Stimulated activated CD8-positive, alpha-beta memory T cell treated with anti-CD3 and anti-CD28 coated beads, Interleukin-7, amount 100 ng/mL, for 24 hours (primary cell): ENCODE measurements at places on chromosomes 4 and X.

DNA sequence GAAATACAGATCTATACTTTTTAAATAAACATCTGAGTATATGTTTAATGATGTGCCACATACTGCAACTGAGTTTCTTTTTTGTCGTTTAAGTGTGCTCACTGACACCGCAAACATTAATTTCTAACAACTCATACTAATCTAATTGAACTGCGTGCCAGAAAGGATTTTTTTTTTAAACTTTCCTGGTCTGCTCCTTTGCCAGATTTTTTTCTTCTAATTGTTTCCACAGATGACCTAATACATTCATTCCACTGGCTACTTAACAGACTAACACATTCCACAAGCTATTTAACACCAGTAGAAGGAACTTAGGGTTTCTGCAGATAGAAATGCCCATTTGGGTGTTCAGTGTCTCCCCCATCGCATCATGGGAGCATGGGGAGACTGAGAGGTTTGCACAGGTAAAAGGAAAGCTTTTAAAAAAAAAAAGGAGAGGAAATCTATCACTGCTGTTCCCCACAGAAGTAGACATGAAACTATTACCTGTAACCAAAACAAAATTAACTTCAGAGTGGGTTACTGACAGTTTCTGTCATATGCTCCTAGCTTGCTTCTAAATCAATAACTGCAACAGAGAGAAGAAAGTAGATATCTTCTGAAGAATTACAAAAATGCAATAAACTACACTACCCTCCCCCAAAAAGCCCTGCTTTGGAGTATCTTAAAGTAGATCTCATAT, 31.6 kb downstream of the SH3KBP1 start:
- DNase-seq: no peak

DNA sequence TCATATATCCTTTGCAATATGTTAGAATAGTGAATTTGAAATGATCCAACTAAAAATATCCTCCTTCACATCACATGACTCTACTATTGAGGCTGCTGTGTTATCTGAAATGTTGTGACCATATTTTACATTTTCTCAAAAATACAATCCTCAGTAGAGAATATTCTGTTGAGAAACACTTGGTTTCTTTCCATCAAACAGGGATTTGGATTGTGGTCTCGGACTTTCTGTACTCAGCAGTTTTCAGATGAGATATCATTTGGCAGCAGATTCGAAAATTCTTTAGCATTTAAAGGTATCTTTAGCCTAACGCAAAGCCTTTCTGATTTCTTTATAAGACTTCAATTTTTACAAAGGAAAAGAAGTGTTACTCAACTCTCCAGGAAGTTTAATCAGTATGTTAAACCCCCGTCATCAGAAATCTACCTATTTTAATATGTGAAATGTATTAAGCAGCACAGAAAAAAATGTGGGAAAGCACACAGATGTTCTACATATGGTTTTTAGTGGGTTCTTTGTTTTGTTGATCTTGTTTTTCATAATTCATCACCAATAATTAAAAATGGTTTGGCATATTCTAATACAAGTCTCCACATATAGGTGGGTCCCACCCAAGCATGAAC, 55.4 kb upstream of the ANXA3 start:
- DNase-seq: no peak

- no peak for DNase-seq
Observed at GRCh38 chr4:5444918-5445517, 263.3 kb downstream of the EVC2 start.

DNA sequence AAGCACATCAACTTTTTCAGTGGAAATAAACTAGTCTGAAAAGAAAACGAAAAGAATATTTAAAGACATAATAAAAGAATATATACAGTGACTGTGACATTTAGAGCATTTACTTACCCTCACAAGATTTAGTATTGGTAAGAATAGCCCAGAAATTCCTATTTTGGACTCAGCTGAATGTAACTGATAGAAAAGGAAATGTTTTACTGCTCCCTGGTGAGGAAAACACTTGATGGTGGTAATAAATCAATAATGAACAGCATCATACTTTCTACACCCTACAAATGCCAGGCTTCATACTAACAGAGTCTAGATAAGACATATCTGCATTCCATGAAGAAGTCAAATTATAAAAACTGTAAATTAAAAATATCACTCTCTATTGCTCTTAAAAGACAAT, 753.5 kb upstream of the PCDH10 start:
- no peak for DNase-seq

DNA sequence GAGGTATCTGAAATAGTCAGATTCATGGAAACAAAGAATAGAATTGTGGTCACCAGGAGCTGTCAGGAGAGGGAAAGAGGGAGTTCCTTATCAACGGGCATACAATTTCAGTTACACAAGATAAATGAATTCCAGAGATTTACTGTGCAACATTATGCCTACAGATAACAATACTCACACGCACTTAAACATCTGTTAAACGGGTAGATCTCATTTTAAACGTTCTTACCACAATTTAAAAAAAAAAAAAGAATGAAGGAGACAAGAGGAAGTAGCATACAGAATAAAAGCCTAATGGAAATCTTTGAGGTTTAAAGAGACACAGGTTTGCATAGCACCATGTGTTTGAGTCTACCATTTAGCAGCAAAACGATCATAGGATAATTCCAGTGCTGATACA, 298.0 kb downstream of the DKK2 start:
- DNase-seq: no peak

DNA sequence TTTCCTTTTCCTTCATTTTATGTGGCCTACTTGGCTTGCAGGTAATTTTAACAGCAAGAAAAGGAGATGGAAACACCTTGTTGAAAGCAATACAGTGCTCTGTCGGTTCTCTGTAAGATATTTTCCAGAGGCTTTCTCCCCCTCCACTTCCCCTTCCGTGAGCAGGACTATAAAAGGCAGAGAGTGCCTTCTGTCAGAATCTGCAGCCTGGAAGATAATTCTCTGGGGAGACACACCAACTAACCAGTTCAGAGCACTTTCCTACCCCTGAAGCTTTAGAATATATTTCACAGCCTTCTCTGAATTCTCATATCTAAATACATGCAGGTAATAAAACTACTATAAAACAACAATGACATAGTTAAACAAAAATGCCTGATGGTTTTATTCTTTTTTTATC, 141.1 kb downstream of the IDS start:
- DNase-seq: no peak

- DNase-seq: no peak
Observed at GRCh38 chr4:152607178-152607577, 71.3 kb upstream of the FBXW7 start.

DNA sequence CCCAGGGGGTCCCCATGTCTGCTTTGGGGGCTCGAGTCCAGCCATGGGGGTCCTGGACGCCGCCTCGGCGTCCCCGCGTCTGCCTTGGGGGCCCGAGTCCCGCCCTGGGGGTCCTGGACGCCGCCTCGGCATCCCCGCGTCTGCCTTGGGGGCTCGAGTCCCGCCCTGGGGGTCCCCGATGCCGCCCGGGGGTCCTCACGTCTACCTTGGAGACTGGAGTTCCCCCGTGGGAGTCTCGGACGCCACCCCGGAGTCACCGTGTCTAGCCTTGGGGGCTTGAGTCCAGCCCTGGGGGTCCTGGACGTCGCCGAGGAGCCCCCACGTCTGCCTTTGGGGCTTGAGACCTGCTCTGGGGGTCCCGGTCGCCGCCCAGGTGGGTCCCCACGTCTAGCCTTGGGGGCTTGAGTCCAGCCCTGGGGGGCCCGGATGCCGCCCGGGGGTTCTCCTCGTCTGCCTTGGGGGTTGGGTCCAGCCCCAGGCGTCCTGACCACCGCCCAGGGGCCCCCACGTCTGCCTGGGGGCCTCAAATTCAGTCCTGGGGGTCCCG, 1.1 kb upstream of the GTPBP6 start:
- no peak for DNase-seq

DNA sequence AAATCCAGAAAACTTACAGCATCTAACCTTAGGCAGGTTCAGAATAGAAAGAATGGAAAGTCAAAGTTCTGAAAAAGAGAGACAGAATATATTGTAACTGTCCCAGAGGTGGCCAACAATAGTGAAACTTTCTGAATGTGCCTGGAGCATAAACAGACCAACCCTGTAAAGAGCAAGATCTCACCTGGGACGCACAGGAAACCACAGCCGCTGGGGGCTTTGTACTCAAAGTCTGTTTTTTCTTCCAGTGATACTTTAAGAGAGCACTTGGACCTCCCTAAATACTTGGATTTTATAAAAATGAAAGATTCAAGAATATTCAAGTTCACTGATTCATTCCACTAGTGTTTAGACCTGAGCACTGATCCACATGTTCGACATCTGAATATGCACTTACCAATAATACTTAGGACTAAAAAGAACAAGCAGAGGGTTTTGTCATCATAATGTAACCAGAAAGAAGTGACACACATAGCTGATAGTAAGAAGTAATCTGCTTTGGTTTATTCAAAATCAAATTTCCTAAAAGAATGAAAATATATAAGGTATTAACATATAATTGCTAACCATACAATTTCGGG, 35.3 kb downstream of the ARAP2 start:
- DNase-seq: no peak

- DNase-seq: no peak
Observed at GRCh38 chr4:88674565-88674964, 23.1 kb downstream of the NAP1L5 start.

DNA sequence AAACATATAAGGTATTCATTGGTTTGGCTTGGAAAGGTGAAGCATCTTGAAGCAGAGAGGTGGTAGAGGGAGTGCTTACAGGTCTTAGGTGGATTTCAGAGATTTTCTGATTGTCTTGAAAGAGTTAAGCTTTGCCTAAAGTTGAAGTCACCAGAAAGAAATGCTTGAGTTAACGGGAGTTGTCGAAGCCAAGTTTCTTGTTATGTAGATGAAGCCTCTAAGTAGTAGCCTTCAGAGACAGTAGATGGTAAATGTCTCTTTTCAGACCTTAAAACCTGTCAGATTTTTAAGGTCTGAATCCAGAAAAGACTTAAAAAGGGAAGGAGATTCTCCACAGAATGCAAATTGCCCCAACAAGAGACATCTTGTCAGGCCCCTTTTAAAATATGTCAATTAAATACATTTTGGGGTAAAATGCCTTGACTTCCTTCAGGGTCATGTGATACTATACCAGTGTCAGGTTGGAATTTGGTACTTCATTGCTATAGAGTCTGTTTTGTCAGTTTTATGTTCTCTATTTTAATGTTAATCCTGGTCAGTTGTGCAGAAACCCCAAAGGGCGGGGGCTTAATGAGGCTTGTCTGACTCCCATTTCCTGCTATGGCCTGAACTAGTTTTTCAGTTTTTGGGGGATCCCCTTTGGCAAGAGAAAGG, 81.0 kb downstream of the PCDH18 start:
- DNase-seq: no peak

DNA sequence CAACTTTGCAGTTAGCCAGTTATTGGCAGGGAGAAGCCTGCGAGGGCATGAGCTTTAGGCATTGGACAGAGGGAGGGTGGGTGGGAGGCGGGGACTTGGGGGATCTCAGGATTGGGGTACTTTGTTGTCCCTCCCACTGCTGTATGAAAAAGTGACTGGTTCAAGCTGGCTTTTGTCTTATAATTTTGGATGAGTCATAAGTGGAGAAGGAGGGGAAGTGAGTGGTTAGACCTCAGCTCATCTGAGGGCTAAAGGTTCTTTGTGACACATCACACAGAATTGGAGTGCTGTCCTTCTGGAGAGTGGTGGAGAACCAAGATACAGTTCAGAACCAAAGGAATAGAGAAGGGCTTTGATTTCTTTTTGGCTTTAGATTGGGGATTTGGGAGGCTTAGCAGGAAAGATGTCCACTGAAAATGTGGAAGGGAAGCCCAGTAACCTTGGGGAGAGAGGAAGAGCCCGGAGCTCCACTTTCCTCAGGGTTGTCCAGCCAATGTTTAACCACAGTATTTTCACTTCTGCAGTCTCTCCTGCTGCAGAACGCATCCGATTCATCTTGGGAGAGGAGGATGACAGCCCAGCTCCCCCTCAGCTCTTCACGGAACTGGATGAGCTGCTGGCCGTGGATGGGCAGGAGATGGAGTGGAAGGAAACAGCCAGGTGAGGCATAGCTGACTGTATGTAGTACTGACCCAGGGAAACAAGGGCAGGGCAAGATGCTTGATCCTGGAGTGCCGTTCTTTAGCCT, at the start of gene SLC4A4:
Gene SLC4A4, plus strand, starts transcription at position 175 of the 748 bp plus-strand sequence.
- DNase-seq: no peak

DNA sequence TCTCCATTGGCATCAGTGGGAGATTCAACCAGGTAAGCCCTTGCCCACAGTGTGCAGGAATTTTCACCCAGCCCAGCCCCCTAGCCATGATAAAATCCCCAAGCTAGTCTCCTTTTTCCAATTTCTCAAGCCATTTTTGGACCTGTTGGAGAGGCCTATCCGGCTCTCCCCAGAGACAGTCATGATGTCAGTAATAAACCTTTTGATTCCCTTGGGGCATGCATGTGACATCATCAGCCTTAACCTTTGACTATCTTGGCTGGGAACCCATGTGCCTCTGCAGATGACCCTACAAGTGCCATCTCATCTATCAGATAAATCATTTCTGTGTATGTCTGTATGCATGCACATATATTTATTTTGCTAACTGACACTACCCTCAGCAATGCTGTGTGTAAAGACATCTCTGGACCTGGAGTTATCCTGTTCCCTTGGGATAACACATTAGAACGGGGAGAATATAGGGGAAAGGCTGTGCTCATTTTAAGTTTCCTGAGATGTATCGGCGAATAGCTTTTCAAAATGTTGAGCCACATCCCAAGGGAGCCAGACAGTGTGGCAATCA, 51.0 kb downstream of the CYTL1 start:
- DNase-seq: no peak

- DNase-seq: no peak
Observed at GRCh38 chr4:2588259-2588658, 51.8 kb downstream of the FAM193A start.

GRCh38 chrX:16653424-16653823, 3.5 kb downstream of the S100G start:
- no peak for DNase-seq

DNA sequence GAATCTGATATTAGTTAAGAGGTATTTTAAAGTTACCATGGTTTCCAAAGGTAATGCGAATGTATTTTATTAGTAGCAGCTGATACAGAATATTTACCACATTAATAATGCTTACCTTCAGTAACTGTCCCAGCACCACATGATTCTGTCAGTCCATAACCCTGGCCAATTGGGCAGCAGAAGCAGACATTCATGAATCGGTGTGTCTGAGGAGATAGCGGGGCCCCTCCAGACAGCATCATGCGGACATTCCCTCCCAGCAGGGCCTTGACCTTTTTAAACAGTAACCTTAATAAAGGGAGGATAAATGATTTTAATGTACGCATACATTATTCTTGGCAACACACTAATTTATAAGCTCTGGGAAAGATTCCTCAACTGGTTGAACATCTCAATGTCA, 43.0 kb upstream of the KCNE5 start:
- DNase-seq: no peak

- DNase-seq: no peak
Observed at GRCh38 chr4:123315617-123316016, 81.0 kb upstream of the SPRY1 start.

DNA sequence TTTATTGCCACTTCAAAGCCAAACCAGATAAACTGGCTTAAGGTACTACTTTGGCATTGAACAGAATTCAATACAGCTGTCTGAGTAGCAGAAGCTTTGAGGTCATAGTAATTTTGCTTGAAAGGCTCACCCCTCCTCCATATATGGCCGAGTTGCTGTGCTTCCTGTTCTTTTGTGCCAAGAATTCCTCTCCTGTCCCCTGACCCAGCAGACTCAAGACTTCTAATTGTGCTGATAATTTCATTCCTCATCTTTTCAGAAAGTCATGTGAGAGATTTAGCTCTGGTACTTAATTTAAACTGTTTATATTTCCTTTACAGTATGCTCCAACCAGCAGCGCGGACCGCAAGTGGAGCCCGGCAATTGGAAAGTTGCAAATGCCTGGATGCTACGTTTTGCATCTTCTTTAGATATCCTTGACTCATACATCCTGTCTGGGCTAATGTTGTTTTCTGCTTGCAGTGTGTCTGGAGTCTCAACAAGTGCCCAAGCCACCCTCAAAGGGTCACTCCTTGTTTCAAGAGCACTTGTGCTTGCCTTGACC, 373.4 kb downstream of the PDGFC start:
- no peak for DNase-seq
